HFFc6 (cell line): ENCODE measurements at places on chromosomes 2 and 18. TPM values are rescaled to one million over a fixed set of nuclear protein-coding genes. Genes with fewer than 3 reads are reported as not detected.

DNA sequence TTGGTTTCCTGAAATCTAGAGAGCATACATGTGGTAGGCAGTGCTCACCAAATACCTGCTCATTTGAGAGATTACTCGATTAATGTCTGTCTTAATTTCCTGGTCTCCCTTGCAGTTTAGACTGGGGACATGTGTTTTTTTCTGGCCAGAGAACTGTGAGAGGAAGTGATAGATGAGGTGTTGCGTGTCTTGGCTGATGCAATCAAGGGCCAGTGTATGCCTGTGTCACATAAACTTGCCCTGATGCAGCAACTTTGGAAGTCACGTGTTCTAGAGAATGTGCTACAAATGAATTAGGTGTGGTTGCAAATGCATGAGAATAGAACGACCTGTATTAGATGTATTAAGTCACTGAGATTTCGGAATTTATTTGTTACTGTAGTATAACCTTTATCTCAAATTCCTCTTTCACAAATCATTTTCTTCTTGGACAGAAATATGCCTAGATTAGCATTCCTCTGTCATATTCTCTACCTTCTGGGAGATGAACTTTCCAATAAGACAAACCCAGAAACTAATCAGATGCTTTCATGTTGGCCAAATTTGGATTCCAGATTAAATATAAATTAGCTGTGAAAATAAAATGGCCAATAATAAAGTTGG, 9.9 kb upstream of the IL1A start:
- peak; percentile 82 for DNase-seq

DNA sequence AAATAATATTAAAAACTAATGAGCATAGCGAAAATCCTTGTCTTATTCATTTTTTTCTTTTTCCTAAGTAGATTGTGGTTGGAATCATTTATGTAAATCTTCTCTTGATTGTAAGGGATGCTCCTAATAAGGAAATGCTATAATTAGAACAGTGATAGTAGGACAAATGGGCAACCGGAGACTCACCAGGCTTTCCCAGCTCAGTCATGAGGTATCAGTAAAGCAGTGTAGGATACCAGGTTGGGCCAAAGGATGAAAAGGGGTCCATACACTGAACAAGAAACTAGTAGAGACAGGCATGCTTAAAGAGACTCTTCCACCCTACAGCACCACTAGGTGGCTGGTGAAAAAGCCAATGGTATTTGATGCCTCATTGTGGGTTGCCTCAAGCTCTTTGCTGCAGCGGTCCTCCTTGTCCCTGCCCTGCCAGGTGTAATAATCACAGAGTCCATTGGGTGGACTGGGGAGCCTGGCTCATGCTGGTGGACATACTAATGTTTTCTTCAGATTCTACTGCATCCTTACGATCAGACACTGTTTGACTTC, 71.4 kb upstream of the FAM98A start:
- DNase-seq, result no peak

- DNase-seq, result no peak
Observed at GRCh38 chr2:34849827-34850226, 1250.7 kb upstream of the FAM98A start.

DNA sequence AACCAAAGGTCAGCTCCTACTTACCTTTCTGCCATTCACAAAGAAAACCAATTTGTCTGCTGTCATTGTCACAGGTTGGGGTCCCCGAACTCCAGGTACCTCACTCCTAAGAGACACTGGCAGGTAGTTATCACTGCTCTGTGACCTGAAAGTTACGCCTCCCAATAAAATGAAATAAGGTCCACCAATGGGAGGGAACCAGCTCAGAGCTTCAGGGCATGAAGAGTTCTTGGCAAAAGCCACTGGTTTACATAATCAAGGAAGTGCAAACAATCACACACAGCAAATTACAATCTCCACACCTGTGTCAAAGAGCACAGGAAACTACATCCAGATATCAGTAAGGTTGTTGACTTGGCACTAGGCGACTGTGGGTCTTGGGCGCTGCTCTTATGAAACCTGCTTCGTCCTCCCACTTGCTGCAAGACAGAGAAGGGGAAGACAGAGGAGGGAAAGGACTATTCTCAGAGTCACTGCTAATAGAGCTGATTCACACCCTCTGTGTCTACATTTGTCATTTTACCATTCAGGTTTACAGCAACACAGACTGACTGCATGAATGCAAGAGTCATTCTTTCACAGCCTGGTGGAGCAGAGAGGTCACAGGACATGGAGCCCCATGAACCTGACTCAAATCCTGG, at the start of gene XDH:
XDH (minus strand) TSS at position 142 of the 641 bp plus-strand sequence; CDS start at position 66, 76 bp downstream.
- DNase-seq, result peak; percentile 30

GRCh38 chr2:43941966-43942365, 53.8 kb downstream of the LRPPRC start:
- no peak for DNase-seq

GRCh38 chr2:27705851-27706622, 42.3 kb downstream of the SLC4A1AP start:
- DNase-seq, result peak; percentile 95

DNA sequence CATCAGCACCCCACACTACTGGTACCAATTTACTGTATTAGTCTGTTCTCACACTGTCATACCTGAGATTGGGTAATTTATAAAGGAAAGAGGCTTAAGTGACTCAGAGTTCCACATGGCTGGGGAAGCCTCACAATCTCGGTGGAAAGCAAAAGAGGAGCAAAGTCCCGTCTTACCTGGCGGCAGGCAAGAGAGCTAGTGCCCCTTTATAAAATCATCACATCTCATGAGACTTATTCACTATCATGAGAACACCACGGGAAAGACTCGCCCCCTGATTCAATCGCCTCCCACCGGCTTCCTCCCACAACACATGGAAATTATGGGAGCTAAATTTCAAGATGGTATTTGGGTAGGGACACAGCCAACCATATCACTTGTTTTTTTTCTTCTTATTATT, 717.2 kb downstream of the TRIB2 start:
- no peak for DNase-seq

SLC16A14 gene
- 0.53 TPM in 1 of 3 replicates, not detected in the others for total RNA-seq

- no peak for DNase-seq
Observed at GRCh38 chr2:106160786-106161261, 33.3 kb downstream of the UXS1 start.

GRCh38 chr2:97774425-97774824, 61.0 kb downstream of the ZAP70 start:
- DNase-seq, result no peak

NT5C1B gene
- not detected in 2 replicates for total RNA-seq

GRCh38 chr2:121034551-121034950, 250.5 kb downstream of the TFCP2L1 start:
- DNase-seq, result no peak

- no peak for DNase-seq
Observed at GRCh38 chr18:43919551-43919950, 642.3 kb upstream of the SYT4 start.

- no peak for DNase-seq
Observed at GRCh38 chr2:158743466-158743865, 51.7 kb upstream of the DAPL1 start.

DNA sequence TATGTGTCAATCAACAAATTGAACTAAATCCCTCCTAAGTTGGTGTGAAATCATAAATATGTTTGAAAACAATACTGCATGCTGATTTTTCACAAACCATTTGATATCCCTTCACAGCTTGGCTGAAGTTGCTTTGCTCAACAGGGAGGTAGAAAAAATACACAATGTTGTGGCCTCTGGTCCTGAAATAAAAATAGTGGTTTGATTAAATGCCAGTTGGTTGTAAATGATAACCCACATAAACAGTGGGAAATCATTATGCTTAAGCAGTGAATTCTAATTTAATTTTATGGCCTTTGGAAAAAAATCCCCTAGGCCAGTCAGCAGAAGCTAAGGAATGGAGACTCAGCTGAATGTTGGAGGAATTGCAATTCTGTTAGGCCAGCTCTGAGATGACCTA, 359.4 kb upstream of the CWC22 start:
- DNase-seq, result no peak

DNA sequence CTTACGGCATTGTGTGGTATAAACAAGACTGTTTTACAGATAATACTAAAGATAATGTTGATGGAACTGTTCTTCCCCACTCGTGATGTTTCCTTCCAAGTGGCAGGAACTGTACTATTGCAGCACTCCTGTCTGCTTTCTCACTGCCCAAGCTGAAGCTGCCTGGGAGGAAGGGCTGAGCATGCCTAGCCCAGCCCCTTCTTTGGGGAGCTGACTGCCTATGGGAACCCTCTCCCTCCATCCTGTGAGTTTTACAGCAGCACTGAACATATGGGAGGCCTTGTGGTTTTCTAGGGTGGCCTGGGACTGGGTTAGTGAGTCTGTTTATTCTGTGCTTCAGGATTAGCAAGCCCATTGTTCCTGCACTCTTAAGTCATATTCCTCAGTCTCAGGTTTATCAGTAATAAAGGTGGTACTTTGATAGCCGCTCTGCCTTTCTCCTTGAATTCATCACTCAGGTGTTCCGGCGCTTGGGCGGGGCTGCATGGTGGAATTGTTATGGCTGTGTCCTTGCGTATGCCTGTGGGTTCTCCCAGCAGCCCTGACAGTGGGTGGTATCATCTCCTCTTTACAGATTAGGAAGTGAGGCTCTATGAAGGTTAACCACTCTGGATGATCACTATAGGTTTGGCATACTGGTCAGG, 379.7 kb downstream of the PTPRM start:
- DNase-seq, result peak; percentile 78

MAPRE2 gene
- 20.5 to 43.1 TPM (median 34.0 TPM) in 3 replicates for total RNA-seq

- DNase-seq, result no peak
Observed at GRCh38 chr2:29336341-29337241, 221.4 kb downstream of the CLIP4 start.

DNA sequence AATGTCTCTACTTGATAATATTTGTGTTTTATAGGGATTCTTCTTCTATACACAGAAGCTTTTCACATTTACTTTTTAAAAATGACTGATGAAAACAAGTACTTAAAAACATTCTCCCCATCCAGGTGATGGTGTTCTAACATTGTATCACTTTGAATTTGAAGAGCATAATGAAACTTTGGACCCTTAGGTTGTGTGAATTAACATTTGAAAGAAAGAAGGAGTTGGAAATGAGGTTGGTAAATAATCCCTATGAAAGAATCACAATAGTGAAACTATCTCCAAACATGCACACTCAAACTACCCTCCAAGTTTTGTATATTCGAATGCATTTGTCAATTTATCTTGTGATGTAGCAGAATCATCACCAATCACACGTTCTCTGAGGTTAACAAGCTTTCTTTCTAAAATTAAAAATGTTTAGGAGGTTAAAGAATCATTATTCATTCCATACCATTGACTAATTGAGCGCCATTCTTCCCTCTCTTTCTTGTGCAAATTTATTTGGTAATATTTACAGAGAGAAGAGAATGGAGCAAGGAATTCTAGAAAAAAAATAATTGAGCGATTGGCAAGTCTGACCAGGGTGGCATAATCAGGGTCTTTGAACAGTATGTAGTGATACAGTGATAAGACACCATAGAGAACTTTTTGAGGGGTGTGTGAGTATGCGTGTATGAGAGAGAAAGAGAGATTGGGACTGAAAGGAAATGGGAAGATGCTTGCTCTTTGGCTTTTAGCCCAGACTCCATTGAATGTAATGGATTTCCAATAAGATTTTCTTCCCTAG, 260.0 kb upstream of the NRXN1 start:
- DNase-seq, result no peak

- DNase-seq, result no peak
Observed at GRCh38 chr2:111930409-111930808, 32.0 kb downstream of the MERTK start.

GRCh38 chr2:199011908-199012307, 445.8 kb downstream of the SATB2 start:
- no peak for DNase-seq

- DNase-seq, result no peak
Observed at GRCh38 chr2:63432373-63432772, 155.9 kb downstream of the WDPCP start.

FBXO36 gene
- 1.00 to 2.6 TPM (median 1.8 TPM) in 3 replicates for total RNA-seq

GRCh38 chr2:113172721-113173541, 840 bp upstream of the PSD4 start:
- DNase-seq, result no peak

B3GNT2 gene
- 14.7 to 15.8 TPM (median 15.3 TPM) in 3 replicates for total RNA-seq

GRCh38 chr2:191533693-191534180, 144.2 kb upstream of the NABP1 start:
- no peak for DNase-seq

SCYGR4 gene
- total RNA-seq, result not detected in 3 replicates

DNA sequence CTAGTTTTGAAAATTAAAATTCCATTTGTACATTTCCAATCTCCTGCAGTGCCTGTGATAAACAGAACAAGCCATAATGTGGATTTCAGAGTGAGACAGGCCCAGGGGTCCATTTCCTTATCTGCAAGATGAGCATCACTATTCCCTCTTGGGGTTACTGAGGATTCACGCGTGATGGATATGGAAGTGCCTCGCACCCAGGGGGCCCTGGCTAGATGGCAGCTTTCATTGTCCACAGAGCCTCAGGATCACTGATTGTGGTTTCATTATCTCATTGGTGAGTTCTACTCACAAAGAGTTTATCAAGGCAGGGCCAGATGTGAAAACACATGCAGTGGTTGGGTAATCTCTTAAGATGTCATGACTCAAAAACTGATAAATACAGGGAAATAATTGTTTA, 11.6 kb downstream of the CNGA3 start:
- DNase-seq, result no peak

DNA sequence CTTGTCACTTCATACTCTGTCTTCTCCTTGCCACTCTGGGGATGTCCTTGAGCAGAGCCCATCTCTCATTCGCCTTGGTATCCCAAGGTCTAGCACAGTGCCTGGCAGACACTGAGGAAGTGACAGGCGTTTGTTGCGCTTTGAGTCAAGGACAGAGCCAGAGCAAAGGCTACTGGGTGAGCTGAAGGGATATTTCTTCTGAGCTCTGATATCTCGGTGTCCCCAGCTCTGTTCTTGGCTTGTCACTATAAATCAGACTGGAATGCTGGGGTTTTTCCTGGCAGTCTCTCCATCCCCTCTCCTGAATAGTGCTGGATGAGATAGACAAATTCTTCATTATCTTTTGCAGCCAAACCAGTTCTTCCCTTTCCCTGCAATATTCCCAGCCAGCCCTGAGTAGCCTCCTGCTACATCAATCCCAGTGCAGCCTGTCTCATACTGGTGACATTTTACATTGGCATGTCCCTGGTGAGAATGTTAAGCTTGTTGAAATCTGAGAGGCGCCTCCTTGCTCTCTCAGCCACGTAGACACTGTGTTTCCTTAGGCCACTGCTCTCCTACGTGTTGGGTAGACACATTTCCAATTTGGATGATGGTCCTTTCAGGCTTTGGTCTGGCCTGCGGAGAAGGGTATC, 61.7 kb downstream of the CTIF start:
- DNase-seq, result no peak

- DNase-seq, result no peak
Observed at GRCh38 chr2:102549027-102549426, 70.3 kb upstream of the SLC9A2 start.

GRCh38 chr2:40138314-40138713, 313.6 kb downstream of the SLC8A1 start:
- no peak for DNase-seq

DNA sequence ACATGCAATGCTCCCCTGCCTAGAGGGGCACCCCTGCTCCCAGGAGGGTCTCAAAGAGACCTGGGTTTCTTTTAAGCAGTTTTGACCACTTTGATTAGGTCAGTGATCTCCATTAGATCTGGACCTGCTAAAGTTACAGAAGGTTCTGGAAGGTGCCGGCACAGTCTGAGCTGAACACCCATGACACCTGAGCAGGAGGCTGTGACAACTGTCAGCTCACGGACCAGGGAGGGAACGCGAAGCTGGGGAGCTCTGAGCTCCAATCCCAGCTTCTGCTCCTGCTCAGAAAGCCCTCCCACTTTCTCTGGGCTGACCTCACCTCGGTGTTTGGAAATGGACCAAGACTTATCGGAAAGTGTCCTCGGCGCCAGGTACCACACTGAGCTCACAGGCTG, 113.8 kb downstream of the NFATC1 start:
- DNase-seq, result no peak
